ENCODE measurements at places on chromosomes 6 and 20.
A peak's percentile ranks its signal among the peaks of the same experiment; 100 is the strongest.

DNA sequence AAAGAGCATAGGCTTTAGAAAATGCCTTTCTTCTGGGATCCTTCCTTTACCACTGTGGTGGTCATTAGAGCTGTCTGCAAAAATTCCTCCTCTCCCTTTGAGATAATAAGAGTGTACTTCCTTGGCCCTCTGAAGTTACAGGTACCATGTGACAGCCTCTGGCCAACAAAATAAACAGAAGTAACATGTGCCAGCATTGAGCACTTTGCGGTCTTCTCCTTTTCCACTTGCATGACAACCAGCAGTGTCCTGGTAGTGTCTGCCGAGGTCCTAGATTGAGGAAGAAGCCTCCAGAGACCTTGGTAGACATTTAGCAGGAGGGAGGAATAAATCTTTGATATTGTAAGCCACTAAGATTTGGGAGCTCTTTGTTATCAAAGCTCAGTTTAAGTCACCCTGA, 87.5 kb upstream of the ARID1B start:
- no peak for DNase-seq

- no peak for DNase-seq
Measured at GRCh38 chr6:136129365-136129764, 120.7 kb downstream of the MTFR2 start.

DNA sequence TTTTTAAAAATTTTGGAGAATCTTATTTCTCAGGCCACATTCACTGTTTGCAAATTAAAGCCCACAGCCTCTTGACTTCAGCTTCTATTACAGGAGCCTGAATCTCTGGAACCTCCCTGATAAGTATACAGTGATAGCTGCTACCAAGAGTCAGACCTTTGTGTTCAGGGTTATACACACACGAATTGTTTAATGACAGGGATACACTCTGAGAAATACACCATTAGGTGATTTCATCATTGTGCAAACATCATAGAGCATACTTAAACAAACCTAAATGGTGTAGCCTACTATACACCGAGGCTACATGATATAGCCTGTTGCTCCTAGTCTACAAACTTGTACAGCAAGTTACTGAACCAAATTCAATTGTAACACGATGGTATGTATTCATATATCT, 473.9 kb downstream of the PKHD1 start:
- DNase-seq: no peak

DNA sequence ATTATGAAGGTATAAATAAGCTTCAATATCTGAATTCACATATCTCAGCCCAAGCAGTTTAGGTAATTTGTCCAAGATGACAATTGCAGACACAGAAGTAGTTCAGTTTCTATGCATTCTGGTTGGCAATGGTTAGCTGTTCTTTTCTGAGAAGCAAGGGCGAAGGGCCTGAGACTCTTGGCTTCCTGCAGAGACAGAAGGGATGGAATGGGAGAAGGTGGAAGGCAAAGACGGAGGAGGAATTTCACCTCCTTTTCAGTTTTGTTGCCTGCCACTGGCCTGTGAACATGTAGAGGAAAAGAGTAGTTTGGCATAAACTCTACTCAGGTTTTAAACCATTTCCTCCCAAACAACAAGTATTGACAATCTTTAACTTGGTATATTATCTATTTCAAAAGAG, 180.7 kb upstream of the HS3ST5 start:
- DNase-seq: no peak

DNA sequence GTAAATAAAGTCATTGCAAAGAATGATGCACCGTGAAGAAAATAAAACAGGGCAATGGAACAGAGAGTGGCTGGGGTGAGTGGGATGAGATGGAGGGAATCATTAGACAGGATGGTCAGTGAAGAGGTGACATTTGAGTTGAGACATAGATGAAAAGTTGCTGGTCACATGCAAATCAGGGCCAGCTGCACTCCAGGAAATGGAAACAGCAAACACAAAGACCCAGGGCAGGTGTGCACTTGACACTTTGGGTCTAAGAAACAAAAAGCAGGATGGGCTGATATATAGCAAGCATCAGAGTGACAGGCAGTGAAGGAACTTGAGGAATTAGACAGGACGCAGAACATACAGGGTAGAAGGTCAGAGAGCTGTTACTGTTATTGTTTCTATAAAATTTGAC, 171.5 kb upstream of the RIPOR2 start:
- no peak for DNase-seq

DNA sequence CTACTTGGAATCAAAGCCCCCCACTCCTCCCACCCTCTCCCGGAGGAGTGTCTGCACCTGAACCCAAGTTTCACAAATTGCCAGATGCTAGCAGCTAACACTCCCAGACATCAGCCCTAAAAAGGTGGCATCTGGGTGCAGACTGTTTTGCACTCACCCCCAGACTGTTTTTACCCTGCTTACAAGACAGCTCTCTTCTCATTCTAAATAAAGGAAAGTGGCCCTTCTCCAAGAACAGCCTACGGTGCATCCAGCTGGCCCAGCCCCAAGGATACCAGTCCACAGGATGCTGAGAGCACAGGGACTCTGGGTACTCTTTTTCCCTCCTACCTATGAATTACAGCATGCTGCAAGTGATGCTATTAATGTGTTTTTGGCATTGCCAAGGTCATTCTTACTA, 842.0 kb upstream of the FLRT3 start:
- no peak for DNase-seq

GRCh38 chr6:28812778-28813569, 110.8 kb downstream of the TRIM27 start:
- DNase-seq: no peak

DNA sequence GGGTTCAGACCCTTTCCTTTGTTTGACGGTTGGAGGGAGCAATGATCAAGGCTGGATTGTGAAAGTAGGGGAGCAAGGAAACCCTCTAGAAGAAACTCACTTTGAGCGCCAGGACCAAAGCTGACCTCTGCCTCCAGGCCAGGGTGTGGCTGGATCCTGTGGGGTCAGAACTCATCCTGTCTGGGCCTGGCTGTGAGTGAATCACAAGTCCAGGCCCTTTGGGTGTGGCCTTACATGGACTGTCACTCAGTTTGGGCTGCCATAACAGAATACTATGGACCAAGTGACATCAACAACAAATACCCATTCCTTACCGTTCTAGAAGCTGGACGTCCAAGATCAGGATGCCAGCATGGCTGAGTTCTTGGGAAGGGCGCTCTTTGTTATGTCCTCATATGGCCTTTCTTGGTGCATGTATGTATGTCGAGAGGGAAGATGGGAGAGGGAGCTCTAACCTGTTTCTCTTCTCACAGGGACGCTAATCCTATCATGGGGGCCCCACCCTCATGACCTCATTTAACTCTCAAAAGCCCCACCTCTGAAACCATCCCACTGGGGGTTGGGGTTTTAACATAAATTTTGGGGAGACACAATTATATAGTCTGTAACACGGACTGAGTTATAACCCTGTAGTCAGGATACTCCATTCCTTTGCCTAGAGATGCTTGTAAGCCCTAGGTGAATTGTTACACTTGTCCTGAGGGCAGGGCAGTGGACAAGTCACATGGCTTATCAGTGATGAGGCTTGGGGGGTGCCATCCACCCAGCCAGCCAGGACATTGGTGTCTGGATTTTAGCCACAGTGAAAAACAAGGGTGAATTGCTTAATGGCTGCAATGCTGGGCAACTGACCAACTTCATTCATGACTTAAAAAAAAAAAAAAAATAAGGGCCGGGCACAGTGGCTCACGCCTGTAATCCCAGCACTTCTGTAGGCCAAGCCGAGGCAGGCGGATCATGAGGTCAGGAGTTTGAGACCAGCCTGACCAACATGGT, 80.0 kb downstream of the TRMT11 start:
- no peak for DNase-seq

DNA sequence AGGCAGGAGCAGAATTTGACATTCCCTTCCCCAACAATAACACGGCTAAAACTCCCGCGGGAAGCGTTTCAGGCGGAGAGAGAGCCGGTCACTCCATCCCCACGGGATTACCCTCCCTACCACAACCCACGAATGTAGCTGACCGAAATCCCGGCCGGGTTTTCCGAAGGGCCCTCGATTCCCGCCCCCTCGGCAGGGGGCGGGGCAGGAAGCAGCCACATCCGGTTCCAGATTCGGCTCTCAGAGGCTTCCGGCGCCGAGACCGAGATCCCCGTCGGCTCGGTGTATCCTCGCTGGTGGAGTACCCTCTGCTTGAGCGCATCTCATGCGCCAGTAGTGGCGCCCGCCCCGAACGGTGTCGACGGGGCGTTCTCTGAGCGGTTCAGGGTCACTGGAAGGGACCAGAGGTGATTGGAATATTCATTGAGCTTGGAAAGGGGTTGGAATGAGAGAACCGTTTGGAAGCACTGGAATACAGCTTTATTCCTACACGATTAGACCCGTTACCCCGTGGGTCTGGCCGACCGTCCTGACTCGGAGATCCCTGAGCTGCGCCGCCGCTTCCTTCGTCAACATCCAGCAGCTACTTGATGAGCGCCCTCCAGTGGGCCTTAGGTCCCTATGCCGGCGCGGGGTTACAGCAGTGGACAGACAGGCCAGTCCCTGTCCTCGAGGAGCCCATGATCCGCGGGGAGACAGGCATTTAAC, 649 bp upstream of the RGL2 start:
- peak; percentile 92 for DNase-seq
